CD8-positive, alpha-beta memory T cell (primary cell): ENCODE measurements at places on chromosomes 3 and 15. TPM values are rescaled to one million over a fixed set of nuclear protein-coding genes. Genes with fewer than 3 reads are reported as not detected.

The TPRG1 gene
- polyA plus RNA-seq = 30.5 TPM

The NUDT16 gene
- 3.6 TPM for polyA plus RNA-seq

GRCh38 chr3:15510493-15510892 lies 11.0 kb downstream of the COLQ start:
- DNase-seq = no peak

- no peak for DNase-seq
Observed at GRCh38 chr15:101597360-101597928, 54.7 kb downstream of the TM2D3 start.

The SERPINI2 gene
- polyA plus RNA-seq = not detected

GRCh38 chr3:69716119-69716518 lies 23.1 kb upstream of the MITF start:
- DNase-seq = no peak

DNA sequence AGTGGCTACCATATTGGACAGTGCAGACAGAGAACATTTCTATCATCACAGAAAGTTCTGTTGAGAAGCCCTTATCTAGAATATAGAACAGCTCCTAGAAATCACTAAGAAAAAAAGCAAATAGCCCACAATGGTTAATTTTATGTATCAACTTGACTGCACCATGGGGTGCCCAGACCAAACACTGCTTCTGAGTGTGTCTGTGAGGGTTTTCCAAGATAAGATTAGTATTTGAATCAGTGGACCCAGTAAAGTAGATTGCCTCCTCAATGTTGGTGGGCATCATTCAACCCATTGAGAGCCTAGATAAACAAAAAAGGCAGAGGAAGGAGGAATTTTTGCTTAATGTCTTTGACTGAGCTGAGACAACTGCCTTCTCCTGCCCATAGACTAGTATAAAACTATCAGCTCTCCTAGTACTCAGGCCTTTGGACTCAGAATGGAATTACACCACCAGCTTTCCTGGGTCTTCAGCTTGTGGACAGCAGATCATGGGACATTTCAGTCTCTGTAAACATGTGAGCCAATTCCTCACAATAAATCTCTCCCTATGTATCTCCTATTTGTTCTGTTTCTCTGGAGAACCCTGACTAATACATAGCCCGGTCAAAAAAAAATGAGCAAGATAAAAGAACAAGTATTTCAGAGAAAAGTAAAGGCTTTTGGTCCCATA lies 55.9 kb upstream of the OXTR start:
- no peak for DNase-seq

DNA sequence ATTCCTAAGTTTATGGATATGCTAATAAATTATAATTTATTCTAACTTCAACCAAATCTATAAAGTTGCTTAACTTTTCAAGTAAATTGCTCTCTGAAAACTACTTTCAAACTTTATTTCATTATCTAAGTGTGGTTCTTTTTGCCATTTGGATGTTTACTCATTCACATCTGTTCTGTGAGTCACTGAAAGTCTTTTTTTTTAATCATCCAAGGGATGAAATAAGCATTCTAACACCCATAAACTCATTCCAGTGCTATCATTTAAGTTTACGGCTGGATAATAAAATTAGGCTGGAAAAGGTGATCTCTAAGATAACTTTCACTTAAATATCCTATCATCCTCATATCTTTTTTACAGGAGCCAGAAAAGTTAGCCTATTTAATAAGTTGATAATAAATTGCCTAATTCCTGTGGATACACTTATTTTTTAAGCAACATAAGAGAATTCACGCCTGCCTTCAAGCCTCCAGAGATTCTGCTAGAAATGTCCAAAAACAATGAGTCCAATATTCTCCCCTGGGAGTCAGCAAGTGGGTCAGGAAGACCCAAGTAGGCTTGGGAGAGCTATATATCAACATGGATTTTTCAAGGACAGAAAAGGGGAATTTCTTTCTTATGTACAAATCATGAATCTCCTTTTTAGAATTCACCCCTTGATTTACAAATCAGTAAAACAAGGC lies 25.8 kb downstream of the SCG3 start:
- DNase-seq = no peak
